ENCODE measurements at places on chromosomes 2 and 18.
A peak's percentile ranks its signal among the peaks of the same experiment; 100 is the strongest.

DNA sequence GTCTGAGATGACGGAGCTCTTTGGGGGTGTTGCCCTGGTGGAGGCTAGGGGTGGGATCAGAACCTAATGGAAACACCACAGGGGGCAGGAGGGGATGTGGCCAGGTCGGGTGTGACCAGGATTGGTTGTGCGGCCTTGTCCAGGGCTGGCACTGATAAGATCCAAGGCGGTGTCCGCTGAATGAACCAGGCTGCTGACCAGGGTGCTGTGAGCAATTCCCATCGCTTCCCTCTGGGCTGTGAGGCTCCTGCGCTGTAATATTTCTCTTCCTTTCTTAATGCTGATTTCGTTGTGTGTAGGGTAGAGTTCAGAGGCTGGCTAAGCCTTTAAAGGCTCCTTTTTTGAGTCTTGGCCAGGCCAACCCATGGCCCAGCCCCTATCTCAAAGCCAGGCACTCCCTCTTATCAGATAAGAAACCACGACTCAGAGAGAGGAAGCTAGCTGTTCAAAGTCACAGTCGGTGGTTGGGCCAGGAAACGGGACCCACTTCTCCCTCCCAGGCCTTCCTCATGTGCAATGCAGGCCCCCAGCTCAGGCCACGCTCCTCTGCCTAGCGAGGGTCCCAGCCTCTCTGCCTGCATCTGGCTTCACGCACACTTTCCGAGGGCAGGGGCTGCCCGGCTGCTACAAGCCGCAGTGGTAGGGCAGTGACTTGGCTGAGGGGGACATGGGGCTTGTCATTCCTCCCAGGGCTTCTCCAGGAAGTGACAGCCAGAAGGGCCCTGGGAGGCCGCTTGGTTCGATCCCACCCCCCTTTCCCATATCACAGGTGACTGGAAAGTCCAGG, 26.0 kb upstream of the FOSL2 start:
- no peak for DNase-seq

GRCh38 chr2:104846786-104847585, 6.9 kb upstream of the POU3F3 start:
- DNase-seq = no peak

DNA sequence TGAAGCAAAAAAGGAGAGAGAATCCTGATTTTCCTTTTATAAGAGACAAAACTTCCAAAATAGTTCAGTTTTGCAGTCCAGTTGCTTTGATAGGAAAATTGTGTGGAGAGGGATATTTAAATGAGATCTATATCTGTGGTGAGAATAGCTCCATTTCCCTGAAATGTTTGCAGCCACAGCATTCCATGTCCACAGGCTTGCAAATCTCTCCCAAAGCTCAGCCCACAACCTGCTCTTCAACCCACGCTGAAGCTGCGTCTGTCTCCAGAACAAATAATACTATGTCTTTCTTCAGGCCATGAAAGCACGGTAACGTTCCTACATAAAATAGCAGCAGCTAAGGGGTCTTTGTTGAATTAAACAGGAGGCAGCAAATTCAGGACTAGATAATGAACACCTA, 31.8 kb downstream of the TMEM17 start:
- DNase-seq = no peak

DNA sequence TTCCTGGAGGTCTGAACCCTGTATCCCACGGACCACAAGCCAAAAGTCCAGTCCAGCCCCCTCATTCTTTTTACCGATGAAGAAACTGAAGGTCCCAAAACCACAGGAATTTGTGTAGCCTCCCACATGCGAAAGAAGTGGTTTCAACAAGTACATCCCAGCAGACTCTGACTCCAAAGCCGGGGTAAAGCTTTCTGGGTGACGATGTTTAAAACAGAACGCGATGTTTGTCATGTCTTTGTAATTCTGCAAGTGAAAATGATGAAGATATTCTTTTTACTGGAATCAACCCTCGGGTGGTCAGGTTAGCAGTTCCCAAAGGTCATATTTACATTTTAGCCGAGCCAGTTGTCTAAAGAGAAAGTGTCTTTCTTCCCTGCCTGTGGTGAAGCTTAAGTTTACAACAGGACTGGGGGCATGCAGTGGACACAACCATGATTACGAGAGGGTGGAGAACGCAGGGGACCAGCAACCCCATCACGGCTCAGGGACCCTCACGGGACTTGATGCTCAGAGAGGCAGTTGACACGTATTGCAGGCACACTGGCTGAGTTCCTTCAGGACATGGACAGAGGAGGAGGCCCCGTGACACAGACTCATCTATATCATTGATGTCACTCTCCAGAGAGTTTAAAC, 17.8 kb upstream of the TMEM131 start:
- no peak for DNase-seq

GRCh38 chr2:136765256-136766072, at the start of gene THSD7B:
TSS of gene THSD7B (plus strand) at chr2:136765545. CDS start at chr2:136882179, 116,634 bp downstream.
- no peak for DNase-seq

- no peak for DNase-seq
Observed at GRCh38 chr18:9428301-9428706, 47.0 kb upstream of the RALBP1 start.

DNA sequence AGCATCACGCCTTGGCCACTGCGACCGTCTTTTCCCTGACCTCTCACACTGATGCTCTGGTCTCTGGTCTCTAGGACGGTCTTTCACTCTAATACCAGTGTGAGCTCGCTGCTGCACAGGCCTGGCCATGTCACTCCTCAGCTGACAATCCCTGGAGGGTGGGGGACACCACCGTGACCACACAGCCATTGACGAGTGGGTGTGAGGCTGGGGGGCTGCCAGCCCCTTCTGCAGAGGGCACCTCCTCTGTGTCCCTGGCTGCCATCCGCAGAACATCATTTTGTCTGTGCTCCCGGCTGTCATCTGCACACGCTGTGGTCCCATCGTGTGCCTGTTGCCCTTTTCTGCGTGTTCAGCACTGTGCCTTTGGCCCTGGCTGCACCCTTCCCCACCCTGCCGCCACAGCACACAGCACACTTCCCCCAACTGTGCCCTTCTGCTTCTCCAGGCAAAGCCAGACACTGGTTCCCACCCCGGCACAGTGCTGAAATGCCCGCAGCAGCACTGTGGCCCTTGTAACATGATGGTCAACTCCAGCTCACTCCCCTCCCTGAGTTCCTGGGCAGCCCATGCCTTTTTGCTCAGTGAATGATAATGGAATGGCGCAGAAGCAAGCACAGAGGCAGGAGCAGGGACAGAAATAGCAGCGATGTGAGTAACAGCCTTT, 30.4 kb upstream of the INHBB start:
- no peak for DNase-seq

GRCh38 chr2:230714136-230714480, 1.5 kb downstream of the CAB39 start:
- no peak for DNase-seq

- peak; percentile 11 for DNase-seq
Observed at GRCh38 chr2:230723363-230723762, 10.7 kb downstream of the CAB39 start.

DNA sequence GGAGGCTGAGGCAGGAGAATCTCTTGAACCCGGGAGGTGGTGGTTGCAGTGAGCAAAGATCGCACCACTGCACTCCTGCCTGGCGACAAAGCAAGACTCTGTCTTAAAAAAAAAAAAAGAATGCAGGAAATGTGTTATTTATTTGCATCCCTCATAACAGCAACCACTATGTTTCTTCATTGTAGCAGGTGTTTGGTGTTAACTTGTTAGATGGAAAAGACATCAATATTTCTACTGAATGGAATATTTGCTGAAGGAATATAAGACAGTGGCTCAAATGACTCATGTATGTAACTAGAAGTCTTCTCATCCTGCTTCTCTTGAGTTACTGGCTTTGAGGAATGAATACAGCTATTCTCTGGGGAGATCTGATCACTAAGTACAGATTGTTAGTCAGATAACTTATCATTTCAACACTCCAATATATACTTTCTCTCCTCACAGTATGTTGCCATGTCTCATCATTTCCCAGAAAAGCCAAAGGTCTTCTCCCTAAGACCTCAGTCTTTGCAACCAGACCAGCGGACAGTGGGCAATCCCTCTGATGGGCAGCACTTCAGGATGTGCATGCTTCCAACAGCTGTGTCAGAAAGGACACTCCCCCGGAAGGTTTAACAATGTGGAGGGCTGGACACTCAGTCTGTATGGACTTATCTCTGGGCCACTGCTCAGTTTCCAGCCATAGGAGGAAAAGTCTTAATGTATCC, 104.4 kb upstream of the STK17B start:
- no peak for DNase-seq

GRCh38 chr2:195677290-195677689, 20.3 kb downstream of the SLC39A10 start:
- DNase-seq = no peak

DNA sequence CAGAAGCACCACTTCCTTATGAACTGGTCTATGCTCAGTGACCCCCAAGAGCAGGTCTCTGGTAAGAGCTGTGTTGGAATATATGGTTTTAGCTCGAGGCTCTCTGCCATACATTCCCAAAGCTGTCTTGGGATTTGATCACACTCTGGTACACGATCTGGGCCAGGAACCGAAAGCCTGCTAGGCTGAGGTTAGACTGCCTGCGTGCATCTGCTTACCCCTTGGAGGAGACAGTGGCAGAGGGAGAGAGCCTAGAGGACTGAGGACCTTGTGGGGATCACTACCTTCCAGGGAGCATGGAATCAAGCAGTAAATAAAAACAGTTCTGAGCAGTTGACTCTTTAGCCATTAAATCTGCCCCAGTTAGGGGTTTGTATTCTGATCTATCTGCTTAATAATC, 63.7 kb downstream of the ZNF532 start:
- no peak for DNase-seq

DNA sequence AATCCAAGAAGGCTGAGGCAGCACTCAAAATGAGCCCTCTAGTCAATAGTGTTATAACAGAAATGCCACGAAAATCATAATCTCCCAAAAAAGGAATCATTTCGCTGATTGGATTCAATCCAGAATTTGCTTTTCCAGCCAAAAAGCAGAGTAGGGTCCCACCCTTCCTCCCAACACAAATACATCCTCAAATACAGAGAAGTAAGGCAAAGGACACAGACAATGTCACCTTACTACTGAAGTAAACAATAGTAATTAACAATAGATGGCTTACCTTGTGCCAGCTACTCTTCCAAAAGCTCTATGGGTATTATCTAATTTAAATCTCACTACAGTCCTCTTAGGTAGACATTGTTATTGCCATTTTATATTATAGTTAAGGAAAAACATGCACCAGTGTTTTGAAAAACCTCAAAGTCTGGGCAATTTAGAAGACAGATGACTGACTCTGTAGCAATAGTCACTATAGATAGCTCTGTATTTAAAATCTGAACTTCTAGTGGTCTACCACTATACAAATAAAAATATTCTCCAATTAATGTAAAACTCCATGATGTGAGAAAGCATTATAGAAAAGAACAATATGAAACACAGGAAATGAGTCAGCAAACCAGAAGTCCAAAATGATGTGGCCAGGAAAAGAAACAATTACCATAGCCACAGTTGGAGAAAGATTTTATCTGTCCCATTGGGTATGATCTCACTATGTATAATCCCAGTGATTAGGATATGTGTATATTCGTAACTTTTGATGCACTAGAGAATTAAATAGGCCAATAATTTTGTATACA, 305.0 kb upstream of the ERBB4 start:
- DNase-seq = no peak

DNA sequence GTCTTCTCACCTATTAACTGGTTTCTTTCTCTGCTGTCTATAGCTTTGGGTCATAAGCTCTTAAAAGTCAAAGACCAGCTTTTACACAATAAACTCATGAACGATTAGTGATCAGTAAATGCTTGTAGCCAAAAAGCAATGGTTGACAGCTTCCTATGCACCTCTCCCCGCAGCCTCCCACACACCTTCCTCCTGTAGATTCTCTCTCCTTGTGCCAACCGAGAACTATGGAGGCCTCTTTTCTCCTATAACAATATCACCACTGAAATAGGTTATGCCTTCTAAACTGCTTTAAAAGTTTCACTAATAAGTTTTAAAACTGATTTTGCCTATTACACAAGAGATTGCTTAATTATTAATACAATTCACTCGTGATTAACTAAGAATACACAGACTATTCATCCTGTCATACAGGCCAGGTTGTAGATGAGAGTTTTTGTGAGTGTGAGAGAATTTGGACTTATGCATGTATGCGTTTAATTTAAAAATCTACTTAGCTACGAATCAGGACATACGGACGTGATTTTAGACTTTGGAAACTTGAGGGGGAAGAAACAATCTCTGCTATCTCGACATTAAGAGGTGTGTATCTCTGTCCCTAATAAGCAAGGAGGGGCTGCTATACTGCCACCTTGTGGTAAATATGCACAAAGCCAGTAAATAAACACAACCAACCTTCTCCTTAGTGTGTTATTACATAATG, 229.1 kb upstream of the RBBP8 start:
- no peak for DNase-seq

GRCh38 chr18:58125183-58125582, 81.2 kb downstream of the NEDD4L start:
- no peak for DNase-seq

DNA sequence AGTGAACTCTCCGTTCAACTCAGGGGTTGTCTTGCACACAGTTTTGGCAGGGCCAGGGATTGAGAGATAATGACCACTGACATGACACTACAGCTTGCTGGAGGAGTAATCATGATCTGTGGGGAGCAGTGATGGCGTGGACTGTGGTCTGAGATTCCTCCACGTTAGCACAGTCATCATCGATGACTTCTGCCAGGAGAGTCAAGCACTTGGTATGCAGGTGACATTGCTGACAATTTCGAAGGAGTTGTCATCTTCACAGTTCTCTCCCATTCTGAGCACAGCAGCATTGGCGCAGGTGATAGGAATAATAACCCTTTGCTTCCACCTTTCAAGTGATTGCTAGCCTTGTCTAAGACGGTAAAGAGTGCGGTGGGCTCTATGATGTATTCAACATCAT, 79.8 kb downstream of the SGPP2 start:
- DNase-seq = no peak
